ENCODE measurements at places on chromosomes 16 and 17.

GRCh38 chr17:40097087-40097486 is 3.3 kb downstream of the NR1D1 start:
- DNase-seq = no peak

DNA sequence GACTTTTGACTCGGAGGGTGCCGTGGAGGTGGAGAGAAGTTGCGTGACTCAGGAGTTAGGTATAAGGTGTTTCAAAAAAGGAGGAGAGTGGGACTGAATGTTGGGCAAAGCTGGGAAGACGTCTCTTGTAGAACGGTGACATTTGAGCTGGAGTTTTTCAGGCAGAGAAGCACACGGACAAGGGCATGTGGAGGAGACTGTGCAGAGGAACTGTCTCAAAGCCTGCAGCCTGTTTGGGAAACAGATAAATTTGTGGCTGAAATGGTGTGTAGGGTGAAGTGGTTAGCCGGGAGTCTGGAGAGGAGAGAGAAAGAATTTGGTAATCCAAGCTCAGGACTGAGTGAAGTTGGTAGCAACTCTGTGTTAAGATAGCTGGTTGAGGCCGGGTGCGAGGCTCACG is 9.8 kb downstream of the USP10 start:
- no peak for DNase-seq

GRCh38 chr17:21678393-21679081 is 13.8 kb upstream of the KCNJ18 start:
- DNase-seq = no peak

- no peak for DNase-seq
Observed at GRCh38 chr16:31483081-31483480, at the start of gene SLC5A2. Gene SLC5A2 (plus strand): TSS chr16:31483123. CDS start chr16:31483137, 14 bp downstream.

GRCh38 chr16:11977376-11978041 is 975 bp downstream of the SNX29 start:
- DNase-seq = peak; percentile 43

- DNase-seq = no peak
Observed at GRCh38 chr16:73196670-73197069, 148.7 kb upstream of the ZFHX3 start.

DNA sequence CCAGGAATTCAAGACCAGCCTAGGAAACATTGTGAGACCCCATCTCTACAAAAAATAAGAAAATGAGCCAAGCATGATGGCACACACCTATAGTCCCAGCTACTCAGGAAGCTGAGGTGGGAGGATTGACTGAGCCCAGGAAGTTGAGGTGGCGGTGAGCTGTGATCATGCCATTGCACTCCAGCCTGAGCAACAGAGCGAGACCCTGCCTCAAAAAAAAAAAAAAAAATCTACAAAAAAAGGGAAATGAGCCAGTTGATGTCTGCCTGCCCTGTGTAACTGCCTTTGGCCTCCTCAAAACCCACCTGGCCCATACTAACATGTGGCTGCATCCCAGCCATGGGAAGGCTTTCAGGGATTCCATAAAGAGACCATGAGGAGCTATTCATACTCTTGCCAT is 4.5 kb downstream of the RANBP10 start:
- DNase-seq = no peak

GRCh38 chr16:50667497-50668367 is 13.4 kb downstream of the SNX20 start:
- DNase-seq = no peak

DNA sequence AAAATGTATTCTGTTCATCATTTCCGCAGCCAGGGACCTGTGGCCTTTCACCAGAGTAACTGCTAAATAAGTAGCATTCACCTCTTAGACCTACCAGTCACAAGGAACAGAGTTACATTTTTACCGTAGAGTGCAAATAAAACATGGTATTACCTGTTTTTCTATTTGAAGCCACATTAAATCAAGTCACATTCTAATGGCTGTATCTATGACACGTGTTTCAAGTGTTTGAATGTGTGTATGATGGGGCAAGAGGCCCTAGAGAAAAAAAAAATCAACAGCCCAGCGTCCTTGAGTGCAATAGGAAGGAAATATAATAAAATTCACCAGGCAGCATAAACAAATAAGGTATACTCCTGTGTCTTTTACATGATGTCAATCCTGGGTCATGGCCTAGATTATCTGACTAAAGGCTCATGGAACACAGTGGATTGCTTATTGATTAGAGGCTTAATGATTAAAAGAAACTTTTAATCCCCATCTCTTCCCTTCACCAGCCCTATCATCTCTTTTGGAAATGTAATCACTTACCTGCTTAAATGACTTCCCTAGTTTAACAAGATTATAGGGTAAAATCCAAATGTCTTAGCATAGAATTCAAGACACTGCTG is 168.7 kb upstream of the CDH5 start:
- no peak for DNase-seq

- no peak for DNase-seq
Observed at GRCh38 chr17:70869402-70870085, 700.2 kb downstream of the KCNJ2 start.

- no peak for DNase-seq
Observed at GRCh38 chr16:88792078-88792550, 7.1 kb upstream of the PIEZO1 start.

DNA sequence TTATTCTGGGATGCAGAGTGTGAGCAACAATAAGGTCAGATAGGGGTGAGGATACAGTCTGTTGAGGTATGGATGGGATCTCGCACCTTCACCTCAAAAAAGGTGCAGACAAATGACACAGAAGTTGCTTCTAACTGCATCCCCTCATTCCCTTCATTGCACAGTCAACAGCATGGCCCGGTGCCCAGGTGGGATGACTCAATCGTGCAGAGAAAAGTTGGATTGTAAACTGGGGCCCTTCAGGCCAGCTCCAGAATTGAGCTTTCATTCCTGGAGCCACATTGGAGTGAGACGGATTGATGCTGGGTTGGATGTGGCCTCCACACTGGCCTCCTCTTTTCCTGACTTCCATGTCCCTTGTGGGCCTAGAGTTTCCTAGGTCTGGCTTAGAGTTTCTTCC is 977.4 kb downstream of the KCNJ18 start:
- DNase-seq = no peak

- DNase-seq = no peak
Observed at GRCh38 chr16:27195941-27196595, 7.3 kb upstream of the KDM8 start.

GRCh38 chr17:82365606-82366295 is 5.8 kb upstream of the UTS2R start:
- DNase-seq = no peak

DNA sequence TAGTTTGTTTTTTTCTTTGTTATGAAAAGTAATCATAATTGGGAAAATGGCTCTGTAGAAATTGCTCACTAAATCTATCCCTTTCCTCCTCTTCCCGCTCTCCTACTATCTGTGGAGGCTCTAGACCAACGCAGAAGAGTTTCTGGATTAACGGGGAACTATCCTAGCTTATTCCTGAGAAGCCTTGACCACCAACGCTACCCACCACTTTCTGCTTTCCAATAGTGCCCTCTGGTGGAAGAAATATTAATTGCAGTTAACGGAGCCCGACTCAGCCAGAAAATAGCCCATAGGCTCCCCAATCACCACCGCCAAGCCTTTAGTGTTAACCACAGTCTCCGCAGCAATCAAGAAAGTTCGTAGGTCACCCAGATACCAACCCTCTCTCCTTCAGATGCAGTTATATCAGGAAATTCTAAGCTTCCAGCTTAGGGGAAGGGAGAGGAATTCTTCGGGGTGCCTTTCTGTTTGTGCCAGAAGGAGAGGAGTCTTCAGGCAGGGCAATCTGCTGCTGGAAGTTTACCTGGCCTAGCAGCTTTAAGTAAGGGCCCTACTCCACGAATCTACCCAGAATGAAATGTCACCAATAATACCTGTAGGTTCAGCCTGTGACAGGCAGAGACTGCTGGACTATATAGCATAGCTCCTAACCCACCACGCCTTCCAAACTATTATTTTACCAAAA is 23.0 kb upstream of the NSRP1 start:
- DNase-seq = no peak

- no peak for DNase-seq
Observed at GRCh38 chr17:7346761-7347614, 5.0 kb upstream of the KCTD11 start.

DNA sequence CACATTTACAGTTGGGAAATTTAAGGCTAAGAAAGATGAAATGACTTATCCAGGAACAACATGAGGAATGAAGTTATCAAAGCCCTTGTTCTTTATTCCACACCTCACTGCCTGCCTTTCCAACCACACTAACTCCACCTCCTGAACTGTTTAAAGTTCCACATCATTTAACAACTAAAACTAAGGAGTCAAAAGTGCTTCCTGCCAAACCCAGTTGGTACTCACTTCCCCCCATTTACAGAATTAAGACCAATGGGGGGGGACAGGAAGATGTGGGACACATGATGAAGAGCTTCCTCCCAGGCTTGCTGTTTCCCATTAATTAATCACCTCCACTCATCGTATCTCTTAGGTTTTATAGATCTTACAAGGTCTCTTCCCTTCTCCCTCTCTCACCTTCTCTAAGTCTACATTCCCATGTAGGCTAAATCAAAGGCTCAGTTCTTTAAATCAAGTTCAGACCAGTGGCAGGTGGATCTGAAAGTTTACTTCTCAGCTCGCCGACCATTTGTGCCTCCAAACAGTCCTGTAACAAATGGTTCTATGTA is 19.2 kb upstream of the TMEM101 start:
- DNase-seq = no peak

- peak; percentile 73 for DNase-seq
Observed at GRCh38 chr16:30567991-30568638, 3.4 kb downstream of the ZNF688 start.

DNA sequence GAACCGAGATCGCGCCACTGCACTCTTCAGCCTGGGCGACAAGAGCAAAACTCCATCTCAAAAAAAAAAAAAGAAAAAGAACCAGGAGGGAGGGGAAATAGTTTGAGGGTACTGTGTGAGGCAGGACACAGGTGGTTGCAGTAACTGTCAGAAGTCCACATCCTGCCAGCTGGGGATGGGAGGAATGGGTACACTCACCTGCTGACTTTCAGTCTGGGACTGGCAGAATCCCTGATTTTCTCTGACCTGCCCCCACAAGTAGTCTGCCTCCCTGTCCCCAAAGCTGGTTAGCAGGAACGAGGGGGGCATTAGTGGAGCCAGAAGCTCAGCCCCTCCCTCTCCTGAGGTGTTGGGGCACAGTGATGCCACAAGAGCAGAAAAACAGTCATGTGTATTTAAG is 7.1 kb upstream of the ARL5C start:
- no peak for DNase-seq

DNA sequence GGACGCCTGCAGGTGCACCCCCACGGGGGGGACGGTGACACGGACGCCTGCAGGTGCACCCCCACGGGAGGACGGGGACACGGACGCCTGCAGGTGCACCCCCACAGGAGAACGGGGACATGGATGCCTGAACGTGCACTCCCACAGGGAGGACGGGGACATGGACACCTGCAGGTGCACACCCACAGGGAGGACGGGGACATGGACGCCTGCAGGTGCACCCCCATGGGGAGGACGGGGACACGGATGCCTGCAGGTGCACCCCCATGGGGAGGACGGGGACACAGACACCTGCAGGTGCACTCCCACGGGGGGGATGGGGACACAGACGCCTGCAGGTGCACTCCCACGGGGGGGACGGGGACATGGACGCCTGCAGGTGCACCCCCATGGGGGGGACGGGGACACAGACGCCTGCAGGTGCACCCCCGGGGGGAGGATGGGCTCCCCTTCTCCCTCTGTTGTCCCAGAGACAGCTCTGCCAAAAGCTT is 114.5 kb upstream of the METRNL start:
- no peak for DNase-seq

- DNase-seq = no peak
Observed at GRCh38 chr16:89156740-89157645, 14.6 kb upstream of the CDH15 start.

- no peak for DNase-seq
Observed at GRCh38 chr16:15843635-15844279, 13.1 kb downstream of the MYH11 start.

GRCh38 chr16:56858374-56858773 is 6.6 kb upstream of the SLC12A3 start:
- DNase-seq = no peak

GRCh38 chr16:2985462-2985861 is 5.2 kb upstream of the PKMYT1 start:
- no peak for DNase-seq

DNA sequence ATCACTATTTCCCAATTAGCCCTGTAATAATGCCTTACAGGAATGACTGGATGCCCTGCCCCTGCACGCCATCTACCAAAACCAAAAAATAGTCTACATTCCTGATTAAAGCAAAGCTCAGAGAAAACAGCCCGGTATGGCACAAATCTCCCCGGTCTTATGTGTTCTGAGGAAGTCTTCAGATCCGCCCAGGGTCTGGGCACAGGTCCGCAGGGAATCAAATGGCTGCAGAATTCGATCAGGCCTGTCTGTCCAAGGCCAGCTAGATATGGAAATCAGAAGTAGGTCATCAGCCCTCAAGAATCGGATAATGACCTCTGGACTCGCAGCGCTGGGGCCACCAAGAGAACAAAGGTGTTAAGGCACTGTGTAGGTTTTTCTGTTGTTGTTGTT is 171.0 kb downstream of the ZFHX3 start:
- DNase-seq = no peak

- no peak for DNase-seq
Observed at GRCh38 chr17:50144845-50145531, 5.5 kb downstream of the PPP1R9B start.
